ENCODE measurements at places on chromosomes 3 and 15.

DNA sequence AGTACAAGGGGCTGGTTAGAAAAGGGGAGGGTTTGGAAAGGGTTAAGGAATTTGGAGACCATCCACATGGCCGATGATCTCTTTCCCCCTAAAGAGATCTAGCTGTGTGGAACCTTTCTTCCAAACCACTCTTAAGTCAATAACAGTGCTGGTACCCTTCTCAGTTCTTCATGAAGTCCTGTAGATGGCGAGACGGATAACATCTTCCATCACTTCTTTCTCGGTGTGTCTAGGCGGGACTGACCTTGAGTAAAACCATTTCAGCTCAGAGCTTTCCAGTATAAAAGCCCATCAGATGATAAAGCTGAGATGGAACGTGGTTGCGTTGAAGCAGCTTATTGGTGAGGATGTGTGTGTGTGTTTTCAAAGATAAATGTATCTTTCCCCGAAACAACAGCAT is 151.5 kb upstream of the BHLHE40 start:
- DNase-seq = no peak

DNA sequence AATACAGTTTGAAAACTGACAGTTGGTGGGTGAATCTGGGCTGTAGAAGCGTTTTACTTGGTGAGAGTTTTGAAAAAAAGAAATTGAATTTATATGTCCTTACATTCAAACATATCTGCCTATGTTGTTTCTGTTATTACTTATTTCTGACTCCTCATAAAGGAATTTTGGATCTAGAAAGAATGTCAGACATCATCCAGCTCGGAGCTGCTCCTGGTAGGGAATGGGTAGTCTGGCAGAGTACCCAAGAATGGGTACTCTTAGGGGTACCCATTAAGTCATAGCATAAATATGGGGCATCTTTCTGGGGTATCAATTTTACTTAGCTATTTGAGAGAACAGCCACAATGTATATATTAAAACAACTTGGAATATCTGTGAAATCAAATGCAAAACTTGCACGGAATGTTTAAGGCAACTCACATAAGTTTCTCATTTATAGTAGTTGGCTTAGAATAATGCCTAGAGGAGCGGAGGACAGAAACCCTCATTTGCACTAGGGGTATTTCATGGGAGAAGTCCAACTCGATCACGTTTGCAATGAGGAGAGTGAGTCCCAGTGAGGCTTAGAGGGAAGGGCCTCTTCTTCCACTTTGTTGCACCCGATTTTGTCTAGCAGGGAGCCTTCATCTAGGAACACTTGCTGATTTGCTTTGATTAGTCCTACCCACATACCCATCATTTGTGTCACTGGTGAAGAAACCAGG is 2.4 kb upstream of the LARP6 start:
- no peak for DNase-seq

GRCh38 chr3:101027286-101027685 is 34.1 kb upstream of the ABI3BP start:
- DNase-seq = no peak

DNA sequence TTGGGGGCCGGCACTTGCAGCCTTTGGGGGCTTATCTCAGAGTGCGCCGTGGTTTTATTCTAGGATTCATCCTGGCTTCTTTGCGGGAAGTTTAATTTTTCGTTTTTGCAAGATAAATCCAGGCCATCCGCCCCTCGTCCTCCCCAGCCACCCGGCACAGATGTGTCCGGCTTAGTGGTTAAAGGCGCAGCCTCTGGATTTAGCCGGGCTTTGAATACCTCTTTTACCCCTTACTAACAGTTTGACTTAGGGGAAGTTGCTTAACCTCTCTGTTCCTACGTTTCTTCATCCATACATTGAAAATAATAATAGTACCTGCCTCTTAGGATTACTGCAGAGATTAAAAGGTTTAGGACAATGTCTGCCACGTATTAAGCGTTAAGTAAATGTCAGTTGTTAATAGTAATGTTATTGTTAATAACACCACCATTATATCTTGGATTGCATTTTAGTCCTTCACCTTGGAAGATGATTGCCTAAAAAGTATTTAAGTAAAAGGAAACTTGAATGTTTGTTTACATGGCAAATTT is 714 bp downstream of the ECT2 start:
- DNase-seq = no peak

DNA sequence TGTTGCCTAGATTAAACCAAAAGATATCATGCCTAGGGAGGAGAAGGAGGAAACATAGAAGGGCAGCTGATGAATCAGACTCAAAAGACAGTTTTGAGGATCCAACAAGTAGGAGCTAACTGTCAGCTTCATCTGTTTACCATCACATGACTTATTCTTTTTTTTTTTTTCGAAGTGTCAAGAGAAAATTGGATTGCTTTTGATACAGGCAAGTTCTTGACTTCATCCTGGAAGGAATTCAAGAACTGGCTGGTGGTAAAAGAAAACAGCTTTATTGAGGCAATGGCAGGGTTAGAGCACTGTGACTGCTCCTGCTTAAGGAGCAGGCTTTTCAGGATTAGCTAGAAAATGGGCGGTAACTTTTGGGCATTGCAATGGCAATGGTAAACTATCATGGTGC is 227.5 kb upstream of the KCNMB2 start:
- no peak for DNase-seq

- DNase-seq = no peak
Measured at GRCh38 chr15:27059610-27060202, 88.7 kb downstream of the GABRG3 start.

DNA sequence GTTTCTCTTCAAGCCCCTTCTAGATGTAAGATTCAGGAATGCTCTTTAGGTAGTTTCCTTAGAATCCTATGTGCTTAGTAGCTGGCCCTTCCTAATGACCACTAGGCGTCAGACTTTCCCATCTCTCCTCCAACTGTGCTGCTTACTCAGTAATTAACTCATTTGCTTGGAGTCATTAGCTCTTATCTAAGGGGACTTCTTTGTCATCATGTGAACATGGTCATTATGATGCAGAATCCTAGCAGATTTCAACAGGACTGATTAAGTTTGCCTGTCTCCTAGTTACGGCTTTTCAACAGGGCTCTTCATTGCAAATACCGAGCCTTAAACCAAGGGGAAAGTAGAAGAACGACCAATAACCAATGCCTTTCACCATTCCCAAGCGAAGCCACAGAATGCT is 46.4 kb downstream of the GJD2 start:
- no peak for DNase-seq

GRCh38 chr15:79505956-79506355 is 73.8 kb downstream of the MINAR1 start:
- no peak for DNase-seq

DNA sequence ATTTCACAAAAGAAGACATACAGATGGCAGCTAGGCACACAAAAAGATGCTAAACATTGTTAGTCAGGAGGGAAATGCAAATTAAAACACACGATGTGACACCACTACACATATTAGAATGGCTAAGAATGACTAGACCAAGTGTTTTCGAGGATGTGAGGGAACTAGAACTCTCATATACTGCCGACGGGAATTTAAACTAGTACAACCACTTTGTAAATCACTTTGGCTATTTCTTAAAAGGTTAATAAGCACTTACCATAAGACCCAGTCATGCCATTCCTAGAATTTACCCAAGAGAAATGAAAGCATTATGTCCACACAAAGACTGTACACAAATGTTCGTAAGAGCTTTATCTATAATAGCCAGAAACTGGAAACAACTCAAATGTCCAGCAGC is 5.6 kb downstream of the CEP70 start:
- no peak for DNase-seq

GRCh38 chr3:141051443-141052200 is 475 bp downstream of the SPSB4 start:
- DNase-seq = no peak

DNA sequence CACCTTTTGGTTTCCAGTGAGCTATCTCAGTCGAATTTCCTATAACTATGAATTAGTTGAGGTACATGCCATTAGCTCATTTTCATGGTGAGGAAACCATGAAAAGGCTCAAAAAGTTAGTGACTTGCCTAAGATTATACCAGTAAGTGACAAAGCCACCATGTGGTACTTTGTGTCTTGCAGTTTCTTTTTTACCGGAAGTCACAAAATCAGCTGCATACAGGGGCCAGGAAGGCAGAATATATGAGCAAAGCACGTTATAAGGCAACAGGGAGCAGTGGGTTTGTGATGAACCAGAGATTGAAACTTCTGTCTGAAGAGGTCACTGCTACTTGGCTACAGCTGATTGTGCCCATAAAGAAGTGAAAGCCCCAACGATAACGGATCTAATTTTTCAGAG is 50.3 kb downstream of the CMTM8 start:
- no peak for DNase-seq

DNA sequence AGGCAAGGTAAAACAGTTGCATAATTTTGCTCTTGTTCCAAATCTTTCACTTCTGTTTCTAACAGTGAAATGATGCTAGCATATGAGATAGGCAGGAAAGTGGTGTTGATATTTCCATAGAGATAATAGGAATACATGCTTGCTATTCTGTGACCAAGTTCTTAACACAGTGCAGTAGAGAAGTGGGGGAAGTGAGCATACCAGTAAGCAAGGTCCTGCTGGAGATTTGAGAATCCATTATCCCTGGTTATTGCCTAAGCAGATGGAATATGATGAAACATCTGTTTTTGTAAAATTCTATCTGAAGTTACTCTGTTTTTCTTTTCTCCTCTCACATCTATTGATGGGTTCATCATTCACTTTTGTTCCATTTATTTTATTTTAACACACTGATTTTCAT is 28.7 kb downstream of the USP8 start:
- DNase-seq = no peak

- no peak for DNase-seq
Measured at GRCh38 chr15:63998489-63998888, 47.8 kb downstream of the DAPK2 start.

- no peak for DNase-seq
Measured at GRCh38 chr15:98597666-98598065, 50.7 kb upstream of the IGF1R start.

- no peak for DNase-seq
Measured at GRCh38 chr3:17505856-17506255, 236.6 kb downstream of the TBC1D5 start.

GRCh38 chr3:63295806-63296205 is 17.7 kb downstream of the SYNPR start:
- no peak for DNase-seq

- DNase-seq = no peak
Measured at GRCh38 chr3:12746419-12746818, 12.6 kb downstream of the TMEM40 start.

DNA sequence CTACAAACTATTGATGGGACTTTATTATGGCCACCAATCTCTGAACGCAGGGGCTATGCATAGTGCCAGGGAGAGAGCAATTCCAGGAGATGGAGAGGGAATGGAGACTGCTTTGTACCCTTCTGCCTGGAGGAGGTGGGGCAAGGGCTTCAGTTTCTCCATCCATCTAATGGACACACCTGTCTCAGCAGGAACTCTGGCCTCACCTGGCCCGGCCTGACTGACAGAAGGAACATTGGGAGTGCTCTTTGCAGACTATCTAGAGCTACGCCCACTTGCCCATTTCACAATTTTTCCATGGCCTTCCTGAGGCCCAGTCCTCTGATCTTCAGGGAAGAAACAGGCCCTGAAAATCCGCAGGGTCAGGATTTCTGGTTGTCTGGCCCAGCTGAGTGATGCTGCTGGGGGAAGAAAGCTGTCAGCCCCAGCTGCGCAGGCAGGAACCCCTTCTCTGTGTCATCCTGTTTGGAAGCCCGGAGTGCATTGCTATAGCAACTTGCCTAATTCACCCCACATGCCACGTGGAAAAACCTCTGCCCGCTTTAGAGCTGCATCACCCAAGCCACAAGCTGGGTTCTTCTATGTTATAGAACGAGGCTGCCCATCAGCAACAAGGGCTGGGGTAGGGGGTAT is 6.4 kb downstream of the ITGA11 start:
- DNase-seq = no peak

DNA sequence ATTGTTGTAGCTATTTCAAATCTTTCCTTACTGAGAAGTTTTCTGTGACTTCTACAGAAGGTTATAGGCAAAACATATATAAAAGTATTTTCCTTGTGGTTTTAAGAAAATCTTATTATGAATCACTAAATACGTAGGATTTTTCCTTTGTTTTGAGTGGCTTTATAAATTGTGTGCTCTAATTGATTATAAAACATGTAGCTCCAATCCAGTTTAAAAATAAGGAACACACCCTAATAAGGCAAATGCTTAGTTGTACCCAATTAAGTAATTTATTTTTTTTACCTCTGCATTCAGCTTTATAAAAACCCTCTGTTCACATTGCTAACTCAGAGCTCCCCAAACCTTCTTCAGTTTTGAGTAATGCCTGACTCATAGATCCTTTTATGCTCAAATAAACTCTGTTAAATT is 408.0 kb downstream of the NAALADL2 start:
- DNase-seq = no peak

DNA sequence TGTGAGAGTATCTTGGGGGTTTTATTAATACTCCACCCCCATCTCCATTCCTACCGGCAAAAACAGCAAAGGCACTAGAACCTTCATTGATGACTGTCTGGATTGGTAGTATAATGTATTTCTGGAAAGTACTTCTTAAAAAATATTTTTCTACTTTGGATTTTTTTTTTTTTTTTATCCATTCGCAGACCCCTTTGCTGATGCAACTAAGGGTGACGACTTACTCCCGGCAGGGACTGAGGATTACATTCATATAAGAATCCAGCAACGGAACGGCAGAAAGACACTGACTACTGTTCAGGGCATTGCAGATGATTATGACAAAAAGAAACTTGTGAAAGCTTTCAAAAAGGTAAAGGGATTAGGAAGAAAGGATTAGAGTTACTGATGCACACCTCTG is 1.2 kb downstream of the EIF1B start:
- DNase-seq = no peak

GRCh38 chr3:130990282-130990681 is 36.3 kb downstream of the ASTE1 start:
- no peak for DNase-seq

GRCh38 chr3:69326855-69327300 is 59.0 kb downstream of the FRMD4B start:
- no peak for DNase-seq

- DNase-seq = no peak
Measured at GRCh38 chr3:182404031-182404430, 389.3 kb upstream of the ATP11B start.

DNA sequence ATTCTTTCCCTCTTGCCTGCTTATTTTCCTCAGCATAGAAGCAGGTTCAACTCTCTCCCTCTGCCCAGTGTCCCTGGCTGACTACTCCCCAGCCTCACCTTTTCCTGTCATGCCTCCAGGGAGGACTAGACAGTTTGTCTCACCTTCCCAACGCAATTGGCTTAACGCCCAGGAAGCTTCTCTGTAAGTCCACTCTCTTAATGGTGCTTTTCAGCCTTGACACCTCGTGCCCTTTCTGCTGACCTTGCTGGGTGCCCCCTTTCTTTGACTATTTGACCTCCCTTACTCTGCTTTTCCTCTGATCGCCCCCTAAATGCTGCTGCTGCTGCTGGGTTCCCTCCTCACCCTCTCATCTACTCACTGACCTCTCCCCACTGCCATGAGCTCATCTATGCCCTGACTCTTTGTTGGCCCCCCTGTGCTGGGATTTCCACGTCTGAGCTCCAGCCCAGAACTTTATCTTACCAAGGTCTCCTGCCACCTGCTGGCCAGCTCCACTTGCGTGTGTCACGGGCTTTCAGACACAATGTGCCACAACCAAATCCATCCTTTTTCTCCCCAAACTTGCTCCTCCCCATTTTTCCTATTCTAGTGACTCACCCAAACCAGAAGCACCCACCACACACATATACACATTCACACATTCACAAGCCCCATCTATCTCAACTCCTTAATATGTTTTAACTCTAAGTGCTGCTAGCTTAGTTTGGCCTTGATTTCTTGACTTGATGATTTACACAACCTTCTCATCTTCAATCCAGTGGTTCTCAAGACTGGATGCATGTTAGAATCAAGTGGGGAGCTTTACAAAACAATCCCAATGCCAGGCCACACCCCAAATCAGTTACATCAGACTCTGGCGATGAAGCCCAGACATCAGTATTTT is 16.6 kb downstream of the EPB42 start:
- peak; percentile 13 for DNase-seq
